NCI-H446 (cell line): ENCODE measurements at places on chromosomes 6 and 20.

GRCh38 chr6:13484138-13484708 lies 3.2 kb downstream of the GFOD1 start:
- no peak for DNase-seq

- no peak for DNase-seq
Measured at GRCh38 chr6:155895641-155896040, 440.0 kb upstream of the NOX3 start.

DNA sequence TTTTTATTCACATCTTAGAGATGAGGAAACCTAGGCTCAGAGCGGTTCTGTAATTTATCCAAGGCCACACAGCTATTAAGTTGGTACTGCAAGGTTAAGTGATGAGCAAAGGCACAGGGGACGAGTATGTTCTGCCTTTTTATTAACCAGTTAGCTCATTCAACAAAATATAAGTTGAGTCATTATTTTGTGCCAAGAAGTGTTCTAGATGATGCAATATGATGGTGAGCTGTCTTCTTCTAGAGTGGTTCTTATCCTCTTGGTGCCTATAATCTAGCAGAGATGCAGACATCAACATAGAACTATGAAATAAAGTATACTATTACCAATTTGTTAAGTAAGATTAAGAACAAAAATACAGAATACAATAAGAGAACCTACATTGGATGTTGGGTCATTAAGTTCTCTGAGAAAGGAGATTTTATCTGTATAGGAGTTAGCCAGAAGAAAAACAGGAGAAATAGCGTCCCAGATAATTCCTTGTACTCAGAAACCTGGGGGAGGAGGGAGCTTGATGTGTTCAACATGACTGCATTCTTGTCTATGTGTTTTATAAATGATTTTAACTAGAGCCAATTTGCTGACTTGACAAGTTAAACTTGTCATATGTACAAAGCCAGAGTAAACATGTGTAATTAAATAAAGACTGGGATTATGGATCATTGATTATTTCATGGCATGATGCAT lies 122.3 kb downstream of the TBXT start:
- DNase-seq = no peak

- DNase-seq = no peak
Measured at GRCh38 chr20:62816884-62817873, at the start of gene COL9A3. Gene COL9A3 (plus strand): TSS chr20:62817050. CDS start chr20:62817065, 15 bp downstream.

GRCh38 chr6:30823534-30823865 lies 60.8 kb upstream of the DDR1 start:
- DNase-seq = no peak

- no peak for DNase-seq
Measured at GRCh38 chr6:162053084-162053483, 674.5 kb downstream of the PRKN start.

DNA sequence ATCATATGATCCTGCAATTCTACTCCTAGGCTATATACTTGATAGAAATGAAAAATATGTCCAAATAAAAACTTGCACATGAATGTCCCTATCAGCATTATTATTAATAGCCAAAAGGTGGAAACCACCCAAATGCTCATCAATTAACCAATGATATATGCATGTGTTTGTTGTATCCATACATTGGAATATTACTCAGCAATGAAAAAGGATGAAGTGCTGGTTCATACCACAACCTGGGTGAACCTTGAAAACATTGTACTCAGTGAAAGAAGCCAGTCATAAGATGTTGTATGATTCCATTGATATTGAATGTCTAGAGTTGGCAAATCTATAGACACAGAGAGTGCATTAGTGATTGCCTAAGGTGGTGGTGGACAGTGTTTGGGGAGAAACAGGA lies 267.6 kb downstream of the PRKN start:
- DNase-seq = no peak

DNA sequence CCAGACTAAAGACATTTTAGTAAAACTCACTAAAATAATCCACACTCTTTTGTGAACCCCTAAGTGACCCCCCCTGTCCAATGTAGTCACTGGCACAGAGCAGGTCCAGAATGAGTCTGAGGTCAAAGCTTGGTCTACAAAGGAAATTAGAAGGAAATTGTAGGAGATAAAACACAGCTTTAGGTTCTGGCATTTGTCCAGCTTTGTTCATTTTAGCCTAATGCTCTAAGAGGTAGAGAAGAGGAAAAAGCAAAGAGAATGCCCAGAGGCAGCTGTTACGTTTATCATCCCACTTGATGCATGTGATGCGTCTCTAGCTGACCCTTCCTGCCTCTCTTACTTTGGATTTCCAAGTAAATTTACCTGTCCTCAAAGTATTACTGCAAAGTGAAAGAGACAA lies 62.5 kb downstream of the CNKSR3 start:
- DNase-seq = no peak

DNA sequence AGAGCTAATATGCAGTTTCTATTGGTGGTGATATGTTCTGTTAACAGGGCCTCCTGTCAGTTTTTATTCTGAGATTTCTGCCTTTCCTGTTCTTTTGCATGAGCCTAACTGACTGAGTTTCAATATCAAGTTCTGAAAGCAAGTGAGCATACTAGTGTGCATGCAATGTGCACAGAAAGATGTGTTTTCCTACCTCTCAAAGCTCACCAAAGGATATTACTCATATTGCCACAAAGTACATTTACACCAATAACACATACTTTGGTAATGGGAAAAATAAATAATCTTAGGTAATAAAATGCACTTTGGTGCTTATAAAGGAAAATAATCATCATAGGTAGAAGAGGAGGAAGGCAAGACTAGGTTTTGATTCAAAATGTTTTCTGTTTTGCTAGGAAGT lies 195.0 kb downstream of the KHDC1L start:
- DNase-seq = no peak

DNA sequence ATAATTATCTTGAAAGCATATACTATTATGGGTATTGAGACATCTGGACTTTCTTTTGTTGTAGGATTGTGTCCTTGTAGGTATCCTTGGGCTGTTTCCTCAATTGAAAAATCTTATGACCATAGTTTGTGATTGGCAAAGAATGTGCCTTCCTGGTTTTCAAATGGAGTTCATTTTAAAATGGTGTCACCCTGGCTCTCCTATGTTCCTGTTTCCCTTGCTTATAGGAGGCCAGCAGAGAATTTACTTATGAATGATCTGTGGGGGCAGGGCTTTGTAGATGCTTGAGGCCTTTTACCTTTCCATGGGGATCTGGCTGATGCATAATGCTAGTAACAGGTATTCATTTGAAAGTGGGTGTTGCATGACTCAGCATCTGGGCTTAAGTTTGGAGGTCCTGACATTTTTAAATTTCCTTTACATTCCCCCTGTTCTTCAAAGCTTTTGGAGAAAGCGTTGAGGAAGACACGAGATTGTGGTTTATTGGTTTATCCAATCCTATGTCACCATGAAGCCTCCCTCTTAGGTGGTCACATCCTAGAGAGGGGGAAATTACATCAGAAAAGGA lies 135.0 kb upstream of the PROKR2 start:
- no peak for DNase-seq

DNA sequence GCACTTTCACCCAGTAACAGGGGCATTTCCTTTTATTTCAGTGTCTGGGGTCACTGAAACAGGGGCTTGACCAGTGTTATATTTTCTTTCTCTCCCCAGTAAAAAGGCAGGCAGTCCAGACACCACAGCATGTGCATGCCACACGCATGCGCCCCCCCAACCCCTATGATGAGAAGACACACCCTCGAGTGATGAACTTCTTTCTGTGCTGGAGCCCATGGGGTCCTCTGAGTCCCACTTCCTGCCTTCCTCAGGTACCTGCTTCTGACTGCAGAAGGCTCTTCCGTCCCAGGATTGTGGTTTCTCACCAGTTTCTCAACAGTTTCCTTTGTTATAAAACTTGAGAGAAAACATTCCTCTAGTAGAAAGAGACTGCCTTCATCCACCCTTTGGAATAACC lies 45.7 kb upstream of the TMEM181 start:
- DNase-seq = no peak
